Stimulated activated CD8-positive, alpha-beta memory T cell treated with anti-CD3 and anti-CD28 coated beads, Interleukin-2, amount 100 ng/mL, for 1 hour (primary cell): ENCODE measurements at places on chromosomes 6 and 20.

DNA sequence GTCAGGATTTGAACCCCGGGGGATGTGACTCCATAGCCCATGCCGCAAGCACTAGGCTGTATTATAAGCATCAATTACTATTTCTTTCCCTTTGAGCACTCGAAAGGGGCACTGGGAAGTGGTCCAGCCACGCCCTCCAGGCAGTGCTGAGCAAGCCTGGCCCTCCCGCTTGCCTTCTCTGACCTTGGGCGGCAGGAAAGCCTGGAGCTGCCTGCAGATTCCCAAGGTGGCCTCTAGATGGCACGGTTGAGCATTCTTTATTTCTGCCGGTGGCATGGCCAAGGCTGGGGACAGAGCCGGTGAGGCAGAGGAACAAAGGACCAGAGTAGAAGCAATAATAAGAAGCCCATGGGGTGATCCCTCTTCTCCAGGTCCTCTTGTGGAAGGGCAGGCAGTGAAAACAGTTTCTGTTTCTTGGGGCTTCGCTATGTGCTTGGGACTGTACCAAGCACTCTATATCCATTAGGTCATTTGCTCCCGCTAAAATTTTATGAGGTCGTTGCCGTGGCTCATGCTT lies 32.0 kb downstream of the ARHGAP40 start:
- DNase-seq = no peak

- DNase-seq = no peak
Observed at GRCh38 chr6:107132330-107132954, 17.1 kb upstream of the BEND3 start.

- DNase-seq = no peak
Observed at GRCh38 chr6:56593801-56594318, 48.8 kb downstream of the DST start.

DNA sequence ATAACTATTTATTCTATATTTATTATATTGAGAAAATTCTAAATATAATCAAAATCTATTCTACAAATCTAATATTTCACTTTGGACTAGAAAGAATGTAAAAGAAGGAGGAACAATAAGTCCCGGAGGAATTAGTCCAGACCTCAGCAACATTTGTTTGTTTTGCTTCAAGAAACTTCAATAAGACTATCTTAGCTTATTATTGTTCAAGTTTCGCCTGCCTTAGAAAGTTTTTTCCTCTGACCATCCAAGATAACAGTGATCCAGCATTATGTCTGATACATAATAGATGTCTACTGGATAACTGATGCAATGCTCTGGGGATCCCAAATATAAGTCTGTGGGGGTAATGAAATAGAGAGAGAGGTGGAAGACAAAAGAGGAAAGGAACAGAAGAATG lies 28.7 kb upstream of the NT5E start:
- no peak for DNase-seq

- DNase-seq = no peak
Observed at GRCh38 chr6:10248378-10248843, 166.5 kb downstream of the TFAP2A start.

GRCh38 chr6:101741474-101742171 lies 348.1 kb downstream of the GRIK2 start:
- no peak for DNase-seq

GRCh38 chr6:156832231-156832647 lies 55.1 kb downstream of the ARID1B start:
- DNase-seq = no peak

- no peak for DNase-seq
Observed at GRCh38 chr6:22003287-22003686, 293.5 kb downstream of the PRL start.

DNA sequence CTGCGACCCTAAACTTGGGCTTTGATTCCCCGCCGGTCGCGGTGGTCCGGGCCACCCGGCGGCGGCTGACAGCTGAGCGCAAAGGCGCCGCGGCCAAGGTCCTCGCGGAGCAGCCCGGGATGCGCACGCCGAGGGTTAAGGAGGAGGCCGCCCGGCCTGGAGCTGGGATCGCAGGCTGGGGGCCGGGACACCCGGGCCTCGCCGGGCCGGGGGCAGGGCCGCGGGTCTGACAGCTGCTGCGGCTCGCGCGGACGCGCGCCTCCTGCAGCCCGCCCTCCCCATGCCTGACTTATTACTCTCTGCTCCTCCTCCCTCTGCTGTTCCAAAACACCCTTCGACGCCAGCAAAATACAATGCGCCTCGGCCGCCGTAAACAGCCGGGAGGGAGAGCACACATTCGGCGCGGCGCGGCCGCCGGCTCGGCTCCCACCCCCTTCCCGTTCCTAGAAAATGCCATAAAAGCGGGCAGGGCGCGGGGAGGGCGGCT lies 746 bp downstream of the BACH2 start:
- no peak for DNase-seq

- no peak for DNase-seq
Observed at GRCh38 chr6:121830736-121831135, 395.3 kb downstream of the GJA1 start.

DNA sequence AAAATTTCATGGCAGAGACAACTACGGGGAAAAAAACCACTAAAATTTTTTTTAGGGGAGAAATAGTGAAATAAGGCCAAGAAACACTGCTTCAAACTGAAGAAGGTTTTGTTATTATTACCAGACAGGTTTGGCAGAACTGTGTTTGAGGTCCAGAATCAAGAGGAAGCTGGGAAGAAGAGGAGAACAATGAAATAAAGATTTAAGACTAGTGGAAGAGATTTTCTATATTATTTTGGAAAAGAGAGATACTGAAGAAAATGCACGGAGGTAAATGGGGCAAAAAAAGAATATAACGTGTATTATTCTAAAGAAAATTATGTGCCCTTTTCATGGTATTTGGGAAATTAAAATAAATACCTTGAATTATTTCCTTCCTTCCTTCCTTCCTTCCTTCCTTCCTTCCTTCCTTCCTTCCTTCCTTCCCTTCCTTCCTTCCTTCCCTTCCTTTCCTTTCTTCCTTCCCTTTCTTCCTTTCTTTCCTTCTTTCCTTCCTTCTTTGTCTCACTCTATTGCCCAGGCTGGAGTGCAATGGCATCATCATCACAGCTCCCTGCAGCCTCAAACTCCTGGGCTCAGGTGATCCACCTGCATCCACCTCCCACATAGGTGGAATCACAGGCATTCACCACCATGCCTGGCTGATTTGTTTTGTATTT lies 124.3 kb downstream of the GJA1 start:
- no peak for DNase-seq

DNA sequence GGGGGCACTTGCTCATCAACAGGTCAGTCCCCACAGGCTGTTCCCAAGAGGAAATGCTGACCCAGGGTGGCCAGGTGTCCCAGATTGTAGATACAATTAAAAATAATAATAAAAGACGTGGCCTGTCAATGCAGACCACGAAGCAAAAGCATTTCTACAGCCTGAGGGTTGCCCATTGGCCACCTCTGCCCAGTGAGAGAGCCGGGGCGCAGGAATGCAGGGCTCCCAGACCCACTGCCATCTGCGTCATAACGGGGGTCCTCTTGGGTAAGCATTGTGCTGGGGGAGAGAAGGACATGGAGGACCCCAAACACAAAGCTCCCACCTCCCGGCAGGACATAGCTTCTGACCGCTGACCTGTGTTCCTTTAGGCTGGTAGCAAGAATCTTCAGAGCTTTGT lies 22.9 kb upstream of the AFDN start:
- DNase-seq = no peak

- DNase-seq = no peak
Observed at GRCh38 chr6:154842833-154843232, 109.6 kb downstream of the SCAF8 start.

GRCh38 chr6:31697555-31697954 lies 5.6 kb downstream of the ABHD16A start:
- DNase-seq = no peak

GRCh38 chr6:6915219-6915618 lies 192.5 kb upstream of the RREB1 start:
- DNase-seq = no peak

DNA sequence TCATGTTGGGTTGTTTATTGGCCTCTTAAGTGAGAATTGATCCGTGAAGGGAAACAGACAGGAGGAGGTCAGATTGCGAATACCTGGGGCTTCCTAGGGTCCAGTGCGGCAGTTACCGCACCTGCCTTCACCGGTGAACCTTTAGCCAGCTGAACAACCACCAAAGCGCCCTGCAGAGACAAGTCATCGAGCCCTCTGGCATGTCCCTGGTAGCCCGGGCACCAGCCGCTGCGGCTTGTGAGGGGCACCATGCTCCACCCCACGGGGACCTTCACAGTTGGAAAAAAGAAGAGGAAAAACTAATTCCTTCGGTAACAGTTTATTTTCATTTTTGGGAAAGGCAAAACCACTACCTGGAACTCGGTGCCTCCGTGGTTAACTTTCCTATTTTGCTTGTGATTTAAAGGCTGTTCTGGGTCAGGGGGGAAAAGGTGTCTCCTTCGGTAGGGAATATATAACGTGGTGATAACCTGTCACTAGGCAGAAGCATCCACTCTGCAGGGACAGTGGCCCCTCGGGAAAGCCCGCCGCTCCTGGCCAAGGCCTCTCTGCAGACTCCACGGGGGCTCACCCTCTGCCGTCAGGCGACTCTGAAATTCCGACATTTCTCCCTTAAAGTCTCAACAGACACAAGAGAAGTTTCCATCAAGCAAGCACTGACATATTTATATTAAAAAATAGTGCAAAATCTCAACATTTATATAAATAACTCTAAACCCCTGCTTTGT lies 30.7 kb upstream of the ZBP1 start:
- DNase-seq = no peak

DNA sequence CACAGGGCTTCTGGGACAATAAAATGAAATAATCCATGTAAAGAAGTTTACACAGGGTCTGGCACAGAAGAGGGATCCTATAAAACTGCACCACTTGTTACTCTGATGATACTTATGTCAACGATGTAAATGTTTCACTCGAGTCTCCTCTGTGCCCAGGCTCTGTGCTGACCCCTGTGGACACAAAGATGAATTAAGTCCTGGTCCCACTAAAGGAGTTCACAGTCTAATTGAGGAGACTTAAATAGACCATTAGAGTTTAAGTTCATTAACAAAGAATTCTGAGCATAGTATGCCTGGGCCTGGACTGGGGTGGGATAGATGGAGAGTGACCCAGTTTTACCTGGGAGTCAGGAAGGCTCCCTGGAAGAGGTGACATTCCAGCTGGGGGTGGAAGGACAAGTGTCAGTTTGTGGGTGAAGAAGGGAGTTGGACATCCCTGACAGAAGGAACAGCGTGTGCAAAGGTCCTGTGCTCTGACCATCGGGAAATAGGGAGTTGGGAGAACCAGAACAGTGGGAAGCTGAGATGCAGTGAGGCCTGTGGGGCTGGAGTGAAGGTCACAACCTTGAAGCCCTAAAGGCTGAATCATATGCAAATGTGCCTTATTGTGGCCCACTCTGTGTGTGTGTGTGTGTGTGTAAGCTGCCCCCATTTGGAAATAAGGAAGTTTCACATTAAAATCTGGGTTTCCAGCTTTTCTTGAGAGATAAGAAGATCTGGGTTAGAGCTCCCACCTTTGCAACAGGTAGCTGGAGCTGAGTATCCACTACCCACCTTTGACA lies 1.1 kb downstream of the OCSTAMP start:
- DNase-seq = no peak

DNA sequence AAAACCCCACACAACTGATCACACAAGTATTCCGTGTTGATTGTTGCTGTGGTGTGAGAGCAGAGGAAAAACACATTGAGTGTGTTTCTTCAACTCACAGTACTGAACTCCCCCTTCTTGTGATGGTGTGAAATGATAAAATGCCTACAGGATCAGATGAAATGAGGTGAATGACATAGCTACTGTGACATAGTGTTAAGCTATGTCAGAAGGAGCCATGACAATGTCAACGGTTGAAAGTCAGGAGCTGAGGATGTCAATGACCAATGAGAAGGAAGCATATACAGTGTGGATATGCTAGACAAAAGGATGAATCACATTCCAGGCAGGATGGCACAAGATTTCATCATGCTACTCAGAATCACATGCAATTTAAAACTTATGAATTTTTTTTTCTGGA lies 38.8 kb downstream of the WASF1 start:
- DNase-seq = no peak

- no peak for DNase-seq
Observed at GRCh38 chr6:166989427-166990032, 9.7 kb upstream of the CEP43 start.

GRCh38 chr6:163786995-163787671 lies 372.6 kb downstream of the QKI start:
- DNase-seq = no peak

DNA sequence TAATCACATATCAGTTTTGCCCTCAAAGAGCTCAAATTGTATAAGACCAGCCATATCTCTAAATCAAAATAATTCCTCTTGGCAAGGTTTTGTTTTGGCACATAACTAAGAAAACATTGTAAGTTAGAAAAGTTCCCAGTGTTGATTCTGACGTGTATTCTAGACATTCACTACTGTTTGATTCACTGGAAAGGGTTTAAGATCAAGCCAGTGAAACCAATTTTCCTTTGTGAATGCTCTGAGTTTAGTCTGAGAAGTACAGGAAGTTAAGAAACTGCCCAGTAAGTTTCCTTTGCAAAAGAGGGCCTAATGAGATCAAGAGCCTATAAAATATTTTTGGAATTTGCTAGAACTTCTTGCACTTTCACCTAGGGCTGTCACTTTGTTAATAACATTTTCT lies 143.0 kb downstream of the FNDC1 start:
- no peak for DNase-seq

DNA sequence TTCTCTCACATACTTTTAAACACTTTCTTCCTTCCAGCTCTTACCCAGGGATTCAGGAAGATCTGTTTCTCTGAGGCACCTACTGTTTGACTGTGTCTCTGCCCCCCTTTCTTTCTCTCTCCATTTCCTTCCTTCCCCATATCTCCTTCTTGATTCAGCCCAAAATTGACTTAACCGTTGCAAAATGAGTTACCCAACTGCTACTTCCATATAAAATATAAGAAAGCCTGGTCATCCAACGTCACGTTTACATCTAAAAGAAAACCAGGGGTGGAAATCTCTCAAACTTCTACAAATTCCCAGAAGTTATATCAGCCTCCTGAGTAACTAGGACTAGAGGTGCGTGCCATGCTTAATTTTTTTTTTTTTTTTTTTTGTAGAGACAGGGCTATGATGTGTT lies 95.2 kb upstream of the INSM1 start:
- DNase-seq = no peak

- DNase-seq = no peak
Observed at GRCh38 chr6:101806241-101806640, 412.7 kb downstream of the GRIK2 start.

DNA sequence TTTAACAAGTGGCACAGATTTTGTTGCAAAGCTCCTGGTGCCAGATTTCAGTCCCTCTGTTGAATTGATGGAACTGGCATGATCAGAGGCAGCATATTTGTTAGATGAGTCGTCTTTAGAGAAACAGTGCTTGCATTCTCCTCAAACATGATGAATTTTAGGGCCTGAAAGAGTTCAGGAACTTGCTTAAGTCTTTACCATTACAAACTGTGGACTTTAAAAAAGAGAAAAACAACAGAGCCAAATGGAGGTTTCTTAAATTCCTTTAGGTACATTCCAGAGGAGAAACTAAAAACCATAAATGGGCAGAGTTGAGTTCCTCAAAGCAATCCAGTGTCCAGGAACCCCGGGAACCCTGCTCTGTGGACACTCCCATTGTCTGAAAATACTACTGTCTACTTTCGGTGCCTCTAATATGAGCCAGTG lies 2.5 kb downstream of the GTF2H5 start:
- DNase-seq = no peak

- DNase-seq = no peak
Observed at GRCh38 chr6:107064579-107065065, 36.6 kb downstream of the MTRES1 start.
